AG04450 (cell line): ENCODE measurements at places on chromosomes 1 and 21. TPM values are rescaled to one million over a fixed set of nuclear protein-coding genes. Genes with fewer than 3 reads are reported as not detected.

- DNase-seq, result no peak
These were observed 168.5 kb downstream of the SMYD3 start for GRCh38 chr1:246338546-246338945.

- DNase-seq, result no peak
These were observed 29.5 kb upstream of the ZNF496 start for GRCh38 chr1:247360991-247361731.

- peak; percentile 71 for DNase-seq
These were observed 154.0 kb downstream of the PSMG1 start for GRCh38 chr21:39029086-39029755.

DNA sequence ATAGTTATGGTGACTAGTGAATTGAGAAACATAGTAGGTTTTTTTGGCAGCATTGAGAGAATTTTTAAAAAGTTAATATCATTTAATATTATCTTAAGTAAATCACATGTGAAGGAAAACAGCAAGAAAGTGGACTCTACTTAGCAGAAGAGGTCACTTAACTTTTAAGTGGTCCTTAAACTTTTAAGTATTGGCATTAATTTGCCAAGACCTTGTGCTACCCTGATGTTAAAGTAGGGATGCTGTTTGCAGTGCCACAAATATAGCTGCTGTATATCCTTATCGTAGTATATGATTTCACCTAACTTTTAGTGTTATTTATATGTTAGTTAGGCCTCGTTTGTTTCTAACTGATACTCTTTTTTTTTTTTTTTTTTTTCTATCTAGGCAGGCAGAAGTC is 40.2 kb downstream of the SMG7 start:
- DNase-seq, result no peak

DNA sequence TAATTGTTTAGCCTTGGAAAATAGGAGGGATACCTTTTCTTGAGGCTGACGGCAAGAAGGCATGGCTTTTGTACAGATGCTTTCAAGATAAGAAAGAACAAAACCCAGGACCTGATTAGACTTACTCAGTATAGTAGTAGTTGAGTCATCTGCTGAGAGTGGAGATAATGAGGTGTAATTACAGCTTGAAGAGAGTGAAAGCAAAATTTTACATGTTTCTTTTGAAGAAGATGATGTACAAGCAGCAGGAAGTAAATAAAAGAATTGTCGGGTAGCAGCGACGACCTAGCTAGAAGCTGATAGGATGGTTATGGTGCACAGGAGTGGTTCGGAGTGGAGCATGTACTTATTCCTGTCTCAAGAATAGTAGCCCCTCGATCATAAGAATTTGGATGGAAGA is 6.6 kb downstream of the ANGPTL1 start:
- no peak for DNase-seq

GRCh38 chr1:171850651-171851350 is 9.5 kb downstream of the DNM3 start:
- no peak for DNase-seq

- peak; percentile 7 for DNase-seq
These were observed 23.0 kb upstream of the NEK2 start for GRCh38 chr1:211698161-211699026.

CHRNB2 gene
- polyA plus RNA-seq, result 0.06 TPM in 1 of 2 replicates, not detected in the other

KLHDC7A gene
- polyA plus RNA-seq, result not detected in 2 replicates
